NCI-H1092 (cell line): ENCODE measurements at places on chromosomes 5 and 9.

GRCh38 chr5:68699966-68700365 is 393.8 kb upstream of the SLC30A5 start:
- DNase-seq = no peak

- DNase-seq = no peak
These were observed 13.2 kb downstream of the DNAJC25 start for GRCh38 chr9:111644195-111644772.

- no peak for DNase-seq
These were observed 166.8 kb downstream of the MUSK start for GRCh38 chr9:110835404-110835803.

DNA sequence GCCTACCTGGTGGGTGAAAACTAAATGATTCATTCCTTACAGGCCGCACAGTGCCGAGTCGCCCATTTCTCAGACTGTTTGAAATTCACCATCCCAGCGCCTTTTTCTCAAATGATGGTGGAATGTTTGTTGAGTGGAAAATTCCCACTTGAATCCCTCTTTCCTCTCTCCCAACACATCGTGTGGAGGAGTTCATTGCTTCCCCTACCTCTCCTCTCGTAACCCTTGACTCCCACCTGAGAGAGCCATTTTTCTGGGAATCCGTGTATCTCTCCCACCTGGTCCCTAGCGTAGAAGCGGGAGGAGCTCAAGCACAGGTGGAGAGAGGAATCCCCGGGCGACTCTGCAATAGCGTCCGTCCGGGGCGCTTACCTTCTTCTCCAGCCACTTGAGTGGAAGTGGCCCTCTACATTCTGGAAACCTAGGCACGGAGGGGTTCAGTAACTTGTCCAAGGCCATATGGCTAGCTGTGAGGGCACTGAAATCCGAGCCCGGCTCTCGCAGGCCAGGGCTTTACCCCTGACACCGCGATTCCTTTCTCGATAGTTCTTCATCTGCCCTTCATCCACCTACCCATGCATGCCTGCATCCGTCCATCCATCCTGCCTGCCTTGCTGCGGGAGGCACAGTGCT is 683 bp downstream of the OSMR start:
- DNase-seq = no peak

DNA sequence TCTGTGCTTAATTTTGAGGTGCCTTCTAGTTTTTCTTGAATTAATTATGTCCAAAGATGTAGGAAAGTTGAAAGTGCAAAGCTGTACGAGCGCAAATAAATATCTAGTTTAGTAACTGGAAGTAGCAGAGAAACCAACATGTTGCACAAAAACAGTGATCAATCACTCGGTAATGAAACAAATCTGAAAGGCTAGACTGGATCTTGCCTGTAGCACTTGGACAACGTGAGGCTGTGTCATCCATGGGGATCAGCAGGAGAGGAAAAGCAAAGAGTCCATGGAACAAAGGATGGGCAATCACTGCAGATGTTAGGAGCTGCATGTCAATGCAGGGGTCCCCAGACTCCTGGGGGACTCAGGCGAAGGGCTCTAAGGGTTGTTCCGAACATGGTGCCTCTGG is 424.2 kb downstream of the IRX1 start:
- no peak for DNase-seq

DNA sequence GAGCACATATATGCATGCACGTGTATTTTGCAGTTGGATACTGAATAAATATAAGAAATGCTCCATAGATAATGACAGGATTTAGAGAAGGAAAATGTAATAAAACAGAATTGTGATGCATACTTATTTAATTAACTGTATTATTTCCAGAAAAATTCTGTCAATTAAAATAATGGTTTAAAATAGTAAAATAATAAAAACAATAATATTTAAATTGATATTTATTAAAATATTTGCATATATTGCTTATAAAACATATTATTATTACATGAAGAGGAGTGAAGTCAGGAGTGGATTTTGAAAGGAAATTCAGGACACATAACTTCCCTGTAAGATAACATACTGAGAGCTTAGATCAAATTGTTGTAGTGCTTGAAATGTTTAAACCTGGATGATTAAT is 21.4 kb upstream of the EDIL3 start:
- DNase-seq = no peak

DNA sequence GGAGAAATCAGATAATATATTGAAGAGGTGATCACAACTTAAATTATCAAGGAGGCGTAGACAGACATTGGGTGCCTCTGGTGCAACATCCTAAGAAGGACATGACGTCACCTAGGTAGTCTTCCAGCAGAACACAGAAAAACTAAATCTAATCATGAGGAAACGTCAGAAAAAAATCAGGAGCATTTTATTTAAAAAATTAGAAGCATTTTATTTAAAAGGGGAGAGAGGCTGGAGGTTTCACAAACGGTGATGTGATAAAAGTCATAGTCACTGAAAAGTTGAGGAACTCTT is 254.6 kb downstream of the TMEM167A start:
- no peak for DNase-seq

GRCh38 chr5:95644351-95645042 is 2.1 kb upstream of the RFESD start:
- DNase-seq = peak; percentile 19

GRCh38 chr5:26569929-26570258 is 468.5 kb downstream of the CDH9 start:
- no peak for DNase-seq

DNA sequence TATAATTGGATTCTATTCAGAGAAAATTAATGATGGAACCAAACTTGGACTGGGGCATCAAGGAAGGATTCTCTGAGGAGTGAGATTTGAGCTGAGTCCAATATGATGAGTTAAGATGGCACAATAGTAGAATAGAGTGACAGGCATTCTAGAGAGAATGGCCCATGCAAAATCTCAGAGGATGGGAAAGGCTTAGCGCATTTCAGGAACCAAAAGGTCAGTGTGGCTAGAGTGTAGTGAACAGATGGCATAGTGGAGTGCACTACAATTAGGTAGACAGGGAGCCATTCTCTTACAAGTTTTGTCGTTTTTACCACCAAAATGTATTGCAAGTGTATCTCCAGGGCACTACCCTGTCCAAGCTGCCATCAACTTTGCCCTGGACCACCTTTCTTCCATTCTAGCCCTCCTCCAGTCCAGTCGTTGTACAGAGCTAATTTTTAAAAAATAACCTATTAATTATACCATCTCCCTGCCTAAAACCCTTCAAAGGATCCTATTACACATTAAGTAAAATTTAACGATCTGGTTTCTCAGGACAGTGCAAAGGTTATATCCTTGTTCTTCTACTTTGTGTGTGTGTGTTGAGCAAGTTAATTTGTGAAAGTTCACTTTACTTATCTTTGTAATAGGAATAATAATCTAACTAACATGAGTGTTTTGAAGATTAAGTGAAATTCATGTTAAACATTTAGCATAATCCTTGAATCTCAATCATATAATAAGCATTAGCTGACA is 211.7 kb downstream of the COMMD10 start:
- no peak for DNase-seq

GRCh38 chr9:14441976-14442651 is 128.2 kb upstream of the NFIB start:
- DNase-seq = no peak

GRCh38 chr9:137083394-137084004 is 3.3 kb upstream of the MAN1B1 start:
- no peak for DNase-seq

GRCh38 chr5:54932789-54933188 is 52.6 kb downstream of the ESM1 start:
- no peak for DNase-seq

- DNase-seq = peak; percentile 30
These were observed 49.7 kb upstream of the NKD2 start for GRCh38 chr5:958701-959571.

DNA sequence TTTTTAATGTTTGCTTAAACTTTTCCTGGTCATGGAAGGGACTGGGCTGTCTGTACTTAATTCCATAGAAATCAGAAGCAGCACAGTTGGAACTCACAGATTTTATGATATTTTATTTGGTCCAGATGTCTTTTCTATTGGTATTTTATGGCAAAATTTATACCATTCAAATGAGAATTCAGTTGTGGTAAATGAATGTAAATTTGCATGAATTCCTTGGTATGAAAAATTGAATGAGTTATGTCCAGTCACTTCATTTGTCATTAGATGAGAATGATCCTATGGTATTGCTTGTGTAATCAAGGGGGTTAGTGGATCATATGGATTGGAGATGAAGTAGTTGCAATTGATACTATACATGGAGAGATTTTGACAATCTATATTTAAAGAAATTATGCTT is 188.0 kb downstream of the KDM4C start:
- no peak for DNase-seq

GRCh38 chr5:132370181-132370970 is 866 bp downstream of the SLC22A5 start:
- DNase-seq = no peak

GRCh38 chr9:13816837-13817236 is 497.1 kb downstream of the NFIB start:
- no peak for DNase-seq

- no peak for DNase-seq
These were observed 193.5 kb downstream of the RGS3 start for GRCh38 chr9:113656771-113657670.

GRCh38 chr9:34034698-34035065 is 14.0 kb downstream of the UBAP2 start:
- DNase-seq = no peak

DNA sequence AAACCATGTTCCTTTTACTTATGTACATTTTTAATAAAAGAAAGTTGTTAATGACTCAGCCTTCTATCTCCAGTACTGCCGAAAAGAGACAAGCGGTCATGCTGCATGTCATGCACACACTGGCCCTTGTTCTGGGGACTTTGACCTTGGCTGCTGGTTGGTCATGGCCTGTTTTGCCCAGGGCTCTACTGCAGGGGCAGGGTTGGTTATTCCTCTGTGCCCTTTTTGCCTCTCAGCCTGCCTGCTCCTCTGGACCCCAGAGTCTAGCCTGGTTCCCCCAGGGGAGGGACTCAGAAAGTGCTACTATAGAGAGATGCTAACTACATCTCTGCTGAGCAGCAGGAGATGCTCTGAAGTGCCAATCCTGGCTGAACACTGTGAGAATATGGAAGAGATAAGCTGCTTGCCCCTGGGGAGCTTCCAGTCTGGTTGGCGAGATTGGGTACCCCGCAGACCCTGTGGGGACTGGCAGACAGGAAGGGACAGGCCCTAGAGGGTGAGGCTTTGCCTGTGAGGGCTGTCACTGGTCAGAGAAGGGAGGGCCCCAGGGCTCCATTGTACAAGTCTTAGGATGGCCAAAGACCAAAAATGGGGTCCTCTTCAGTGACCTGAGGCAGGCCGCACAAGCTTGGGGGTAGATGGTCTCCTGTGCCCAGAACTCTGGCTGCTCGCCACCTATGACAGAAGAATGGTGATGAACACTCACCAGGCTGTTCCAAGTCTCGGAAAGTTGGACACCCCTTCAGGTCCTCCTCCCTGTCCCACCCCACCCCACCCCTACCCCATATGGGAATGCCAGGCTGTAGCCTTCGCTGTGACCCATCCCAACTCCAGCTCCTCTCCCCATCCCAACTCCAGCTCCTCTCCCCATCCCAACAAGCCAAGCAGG is 14.3 kb downstream of the IRF1 start:
- no peak for DNase-seq

GRCh38 chr9:70031141-70031545 is 12.5 kb upstream of the MAMDC2 start:
- DNase-seq = no peak
